ENCODE measurements at places on chromosomes 13 and 19. TPM values are rescaled to one million over a fixed set of nuclear protein-coding genes. Genes with fewer than 3 reads are reported as not detected.

- H3K4me1 ChIP-seq, result peaks cover 4% of the 10 kb centered on the region
- H3K36me3 ChIP-seq, result no peaks in the 10 kb centered on the region
Measured at GRCh38 chr19:35901854-35902661, at the start of gene HCST. Gene HCST, plus strand, starts transcription at chr19:35902529. Its CDS starts 65 bp downstream, at chr19:35902594.

- H3K4me1 ChIP-seq, result peaks cover 63% of the 10 kb centered on the region
- peak overlapping the region; percentile 75 for H3K27ac ChIP-seq
- peak overlapping the region; percentile 10 for H3K4me3 ChIP-seq
- no peaks in the 10 kb centered on the region for H3K36me3 ChIP-seq
- DNase-seq, result peak; percentile 77
- no peaks in the 10 kb centered on the region for H3K27me3 ChIP-seq
Measured at GRCh38 chr19:13007292-13008045, 12.2 kb downstream of the NFIX start.

DNA sequence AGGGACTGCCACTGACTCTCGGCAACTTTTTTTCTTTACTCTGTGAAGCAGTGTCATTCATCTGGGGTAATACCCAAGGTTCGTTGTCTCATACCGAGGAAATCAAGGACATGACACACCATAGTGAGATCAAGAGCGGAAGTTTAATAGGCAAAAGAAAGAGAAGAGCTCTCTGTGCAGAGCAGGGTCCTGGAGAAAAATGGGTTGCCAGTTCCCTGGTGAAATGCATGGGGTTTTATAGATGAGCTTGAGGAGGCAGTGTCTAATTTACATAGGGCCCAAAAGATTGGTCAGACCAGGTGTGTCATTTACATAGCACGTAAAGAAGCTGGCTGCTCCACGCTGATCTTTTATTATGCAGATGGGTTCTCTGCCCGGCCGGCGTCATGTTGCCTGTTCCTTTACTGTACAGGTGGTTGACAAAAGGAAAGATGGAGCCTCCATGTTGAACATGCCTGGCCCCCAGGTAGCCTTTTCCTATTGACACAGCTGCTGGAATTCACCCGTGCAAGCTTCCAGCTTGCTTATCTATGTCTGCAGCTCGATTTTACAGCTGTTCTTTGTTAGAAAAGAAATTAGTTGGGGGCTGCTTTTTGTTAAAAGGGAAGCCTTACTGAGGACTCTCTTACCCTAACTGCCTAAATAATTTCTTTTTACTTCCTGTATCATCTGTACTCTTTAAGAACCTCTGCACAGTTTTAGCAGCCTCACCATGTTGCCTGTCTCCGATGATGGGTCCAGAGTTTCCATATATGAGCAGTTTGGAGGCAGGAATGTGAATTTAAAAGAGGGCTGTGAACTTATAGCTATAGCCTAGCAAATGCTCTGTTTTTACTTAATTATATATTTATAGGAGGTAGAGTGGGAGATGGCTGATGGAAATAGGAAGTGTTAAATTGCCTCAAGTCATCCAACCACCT, 98.0 kb upstream of the DIAPH3 start:
- H3K27ac ChIP-seq, result no peak overlapping the region
- H3K4me3 ChIP-seq, result no peak overlapping the region
- no peak for DNase-seq
- H3K36me3 ChIP-seq, result no peaks in the 10 kb centered on the region
- no peaks in the 10 kb centered on the region for H3K4me1 ChIP-seq

The MYO1F gene
- total RNA-seq, result 5.4 TPM

GRCh38 chr19:56547535-56547934, 8.8 kb downstream of the ZFP28 start:
- H3K36me3 ChIP-seq, result peaks cover 15% of the 10 kb centered on the region
- no peak for DNase-seq
- H3K27ac ChIP-seq, result no peak overlapping the region
- H3K4me3 ChIP-seq, result no peak overlapping the region
- no peaks in the 10 kb centered on the region for H3K4me1 ChIP-seq

DNA sequence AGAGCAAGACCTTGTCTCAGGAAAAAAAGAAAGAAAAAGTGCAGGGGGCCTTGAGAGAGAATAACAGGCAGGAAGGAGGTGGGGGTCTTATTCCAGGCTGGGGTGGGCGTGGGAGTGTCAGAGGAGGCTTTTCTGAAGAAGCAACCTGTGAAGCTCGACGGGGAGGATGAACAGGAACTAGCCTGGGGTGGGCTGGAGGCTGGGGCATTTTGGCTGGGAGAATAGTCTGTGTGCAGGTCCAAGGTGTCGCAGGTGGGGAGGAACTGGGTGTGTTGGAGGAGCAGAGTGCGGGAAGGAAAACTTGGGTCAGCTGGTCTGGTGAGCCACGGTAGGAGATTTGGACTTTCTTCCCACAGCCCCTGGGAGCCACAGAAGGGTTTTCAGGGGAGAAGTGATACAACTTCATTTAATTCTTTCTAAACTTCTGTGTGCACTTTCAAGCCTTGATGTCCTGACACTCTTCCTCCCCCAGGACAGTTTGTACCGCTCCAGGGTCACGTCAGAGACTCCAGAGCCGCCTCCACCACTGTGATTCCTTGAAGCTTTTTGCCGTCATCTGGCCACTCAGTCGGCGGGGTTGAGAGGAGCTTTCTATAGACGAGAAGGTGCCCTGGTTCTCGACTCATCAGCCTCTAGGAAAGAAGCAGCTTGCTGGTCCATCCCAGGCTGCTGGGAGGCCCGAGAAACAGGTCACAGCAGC, 138.7 kb downstream of the SIPA1L3 start:
- no peaks in the 10 kb centered on the region for H3K36me3 ChIP-seq
- no peak overlapping the region for H3K27ac ChIP-seq
- no peak for DNase-seq
- no peaks in the 10 kb centered on the region for H3K4me1 ChIP-seq
- no peak overlapping the region for H3K4me3 ChIP-seq

The ZNF835 gene
- total RNA-seq, result 12.9 TPM

GRCh38 chr13:107375701-107376340, 807.9 kb upstream of the ARGLU1 start:
- H3K27me3 ChIP-seq, result no peaks in the 10 kb centered on the region
- no peak overlapping the region for H3K4me3 ChIP-seq
- H3K4me1 ChIP-seq, result no peaks in the 10 kb centered on the region
- H3K36me3 ChIP-seq, result no peaks in the 10 kb centered on the region

The DNAAF3 gene
- not detected for total RNA-seq

- peaks cover 54% of the 10 kb centered on the region for H3K4me1 ChIP-seq
- H3K4me3 ChIP-seq, result no peak overlapping the region
- H3K27ac ChIP-seq, result no peak overlapping the region
- no peaks in the 10 kb centered on the region for H3K27me3 ChIP-seq
Measured at GRCh38 chr19:15297416-15298224, 34.7 kb downstream of the BRD4 start.

DNA sequence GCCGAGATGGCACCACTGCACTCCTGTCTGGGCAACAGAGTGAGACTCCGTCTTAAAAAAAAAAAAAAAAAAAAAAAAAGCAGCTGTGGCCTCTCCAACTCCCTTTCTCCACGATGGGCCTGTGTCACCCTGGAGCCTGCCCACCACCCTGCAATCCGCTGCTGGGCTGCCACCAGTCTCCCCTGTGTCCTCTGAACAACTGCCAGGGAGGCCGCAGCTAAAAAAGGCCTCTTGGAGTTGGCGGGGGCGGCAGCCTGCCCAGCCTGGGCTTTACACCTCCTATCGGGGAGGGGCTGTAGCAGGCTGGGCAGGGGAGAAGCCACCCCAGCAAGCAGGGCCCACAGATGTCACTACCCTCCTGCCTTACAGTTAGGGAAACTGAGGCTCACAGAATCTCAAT, 3.5 kb downstream of the CDC37 start:
- H3K36me3 ChIP-seq, result no peaks in the 10 kb centered on the region
- H3K27me3 ChIP-seq, result no peaks in the 10 kb centered on the region
- no peak overlapping the region for H3K4me3 ChIP-seq
- no peak for DNase-seq
- H3K27ac ChIP-seq, result no peak overlapping the region

GRCh38 chr13:30865123-30866049, 40.7 kb upstream of the MEDAG start:
- H3K36me3 ChIP-seq, result no peaks in the 10 kb centered on the region
- no peak overlapping the region for H3K4me3 ChIP-seq
- peak; percentile 79 for DNase-seq
- peaks cover 23% of the 10 kb centered on the region for H3K4me1 ChIP-seq

GRCh38 chr19:51690454-51691073, 2.6 kb upstream of the SPACA6 start:
- H3K4me1 ChIP-seq, result peaks cover 5% of the 10 kb centered on the region
- H3K4me3 ChIP-seq, result peak overlapping the region; percentile 95
- H3K27ac ChIP-seq, result peak overlapping the region; percentile 99
- no peaks in the 10 kb centered on the region for H3K27me3 ChIP-seq

GRCh38 chr13:21478881-21479808, 20.0 kb upstream of the ZDHHC20 start:
- no peak overlapping the region for H3K27ac ChIP-seq
- H3K4me3 ChIP-seq, result no peak overlapping the region
- H3K36me3 ChIP-seq, result no peaks in the 10 kb centered on the region
- peaks cover 2% of the 10 kb centered on the region for H3K4me1 ChIP-seq
- DNase-seq, result peak; percentile 27

The CYP4F22 gene
- total RNA-seq, result 0.13 TPM

- H3K36me3 ChIP-seq, result no peaks in the 10 kb centered on the region
- no peaks in the 10 kb centered on the region for H3K27me3 ChIP-seq
- DNase-seq, result no peak
- no peaks in the 10 kb centered on the region for H3K4me1 ChIP-seq
Measured at GRCh38 chr13:32446773-32447465, 19.0 kb upstream of the N4BP2L1 start.

GRCh38 chr19:42165146-42165545, 32.9 kb upstream of the POU2F2 start:
- no peak for DNase-seq
- H3K27ac ChIP-seq, result no peak overlapping the region
- no peaks in the 10 kb centered on the region for H3K27me3 ChIP-seq
- no peak overlapping the region for H3K4me3 ChIP-seq
- H3K4me1 ChIP-seq, result no peaks in the 10 kb centered on the region

GRCh38 chr13:59906413-59907049, 257.2 kb downstream of the DIAPH3 start:
- no peak overlapping the region for H3K4me3 ChIP-seq
- H3K27me3 ChIP-seq, result no peaks in the 10 kb centered on the region
- DNase-seq, result no peak

DNA sequence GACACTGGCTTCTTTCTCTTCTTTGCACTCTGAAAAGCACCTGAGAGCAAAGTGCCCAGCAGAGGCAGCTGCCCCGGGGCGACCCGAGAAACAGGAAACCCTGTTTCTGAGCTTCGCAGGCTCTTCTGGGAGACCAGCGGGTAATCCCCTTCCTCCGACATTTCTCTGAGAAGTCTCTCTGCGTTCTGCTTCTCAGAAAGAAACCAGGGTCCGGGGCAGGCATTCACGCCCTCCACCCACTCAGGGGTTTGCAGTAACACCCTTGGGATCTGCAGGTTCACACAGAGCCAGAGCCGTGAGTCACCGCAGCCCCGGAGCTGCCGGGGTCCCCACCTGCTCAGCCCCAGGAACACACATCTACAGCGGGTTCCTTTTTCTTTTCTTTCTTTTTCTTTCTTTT, 86.0 kb downstream of the GADD45B start:
- H3K36me3 ChIP-seq, result no peaks in the 10 kb centered on the region
- no peaks in the 10 kb centered on the region for H3K27me3 ChIP-seq
- no peak overlapping the region for H3K27ac ChIP-seq
- H3K4me3 ChIP-seq, result no peak overlapping the region

- H3K27me3 ChIP-seq, result no peaks in the 10 kb centered on the region
- peaks cover 8% of the 10 kb centered on the region for H3K4me1 ChIP-seq
- H3K36me3 ChIP-seq, result no peaks in the 10 kb centered on the region
- H3K27ac ChIP-seq, result peak overlapping the region; percentile 99
- peak; percentile 46 for DNase-seq
- peak overlapping the region; percentile 21 for H3K4me3 ChIP-seq
Measured at GRCh38 chr19:39401549-39402345, 4.9 kb upstream of the ZFP36 start.

DNA sequence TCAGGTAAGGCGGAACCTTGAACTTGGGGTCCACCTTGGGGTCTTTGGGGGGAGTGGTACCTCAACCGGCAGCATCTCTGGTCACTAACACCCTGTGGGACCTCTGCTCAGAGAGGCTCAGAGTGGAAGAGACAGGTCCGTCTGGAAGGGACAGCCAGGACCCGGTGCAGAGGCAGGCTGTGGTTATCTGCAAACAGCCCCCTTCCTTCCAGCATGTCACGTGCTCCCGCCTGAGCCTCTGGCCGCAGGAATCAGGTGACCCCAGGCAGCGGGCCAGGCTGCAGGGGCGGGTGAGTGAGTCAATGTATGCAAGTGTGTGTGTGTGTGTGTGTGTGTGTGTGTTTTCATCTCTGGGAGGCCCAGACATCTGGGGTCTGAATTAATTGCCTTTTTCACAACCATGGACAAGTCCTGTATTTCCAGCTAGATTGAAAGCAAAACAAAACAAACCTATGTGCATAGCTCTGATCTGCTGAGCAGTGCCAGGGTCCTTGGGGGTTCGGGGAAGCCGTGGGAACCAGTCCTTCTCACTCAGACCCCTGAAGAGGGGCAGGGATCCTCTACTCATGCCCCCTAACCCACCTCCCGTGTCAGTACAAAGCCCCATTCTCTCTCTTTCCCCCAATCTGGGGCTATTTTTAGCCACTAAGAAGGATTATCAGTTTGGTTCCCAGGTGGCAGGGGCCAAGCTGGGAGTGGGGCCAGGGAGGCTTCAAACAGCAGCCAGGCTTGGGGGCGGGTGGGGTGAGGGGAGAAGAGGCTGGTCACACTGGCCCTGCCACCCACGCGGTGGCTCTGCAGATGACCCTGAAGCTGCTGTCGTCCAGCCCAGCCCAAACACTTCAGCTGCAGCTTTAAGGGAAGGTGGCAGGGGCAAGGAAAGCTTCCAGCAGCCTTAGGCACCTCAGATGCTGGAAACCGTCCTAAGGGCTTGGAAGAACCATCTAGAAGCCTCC, 31.4 kb downstream of the CERS4 start:
- H3K27ac ChIP-seq, result peak overlapping the region; percentile 46
- H3K36me3 ChIP-seq, result no peaks in the 10 kb centered on the region
- peaks cover 11% of the 10 kb centered on the region for H3K4me1 ChIP-seq
- DNase-seq, result peak; percentile 96

- peaks cover 7% of the 10 kb centered on the region for H3K4me1 ChIP-seq
- H3K4me3 ChIP-seq, result peak overlapping the region; percentile 78
- no peaks in the 10 kb centered on the region for H3K27me3 ChIP-seq
- no peaks in the 10 kb centered on the region for H3K36me3 ChIP-seq
- no peak for DNase-seq
Measured at GRCh38 chr13:32587811-32588170, 1.5 kb downstream of the PDS5B start.

- no peaks in the 10 kb centered on the region for H3K36me3 ChIP-seq
- H3K27me3 ChIP-seq, result no peaks in the 10 kb centered on the region
- peaks cover 18% of the 10 kb centered on the region for H3K4me1 ChIP-seq
- H3K4me3 ChIP-seq, result no peak overlapping the region
- peak overlapping the region; percentile 39 for H3K27ac ChIP-seq
Measured at GRCh38 chr19:34305221-34306083, 51.1 kb downstream of the GARRE1 start.

The PLIN5 gene
- total RNA-seq, result 135 TPM

GRCh38 chr19:32866061-32866460, 3.5 kb downstream of the SLC7A9 start:
- H3K36me3 ChIP-seq, result no peaks in the 10 kb centered on the region
- H3K4me3 ChIP-seq, result no peak overlapping the region
- H3K27me3 ChIP-seq, result no peaks in the 10 kb centered on the region
- no peak for DNase-seq
- H3K4me1 ChIP-seq, result no peaks in the 10 kb centered on the region

The SYNE4 gene
- total RNA-seq, result 1.8 TPM

GRCh38 chr19:27774827-27775226, 1438.1 kb downstream of the UQCRFS1 start:
- H3K27ac ChIP-seq, result no peak overlapping the region
- no peaks in the 10 kb centered on the region for H3K36me3 ChIP-seq
- no peak for DNase-seq
- H3K27me3 ChIP-seq, result no peaks in the 10 kb centered on the region
- no peak overlapping the region for H3K4me3 ChIP-seq
- H3K4me1 ChIP-seq, result no peaks in the 10 kb centered on the region

The FGF14 gene
- total RNA-seq, result 0.60 TPM

The GPC5 gene
- 1.5 TPM for total RNA-seq
